Posterior cingulate gyrus (tissue), 11 donors: ENCODE measurements at places on chromosomes 6 and 20.

DNA sequence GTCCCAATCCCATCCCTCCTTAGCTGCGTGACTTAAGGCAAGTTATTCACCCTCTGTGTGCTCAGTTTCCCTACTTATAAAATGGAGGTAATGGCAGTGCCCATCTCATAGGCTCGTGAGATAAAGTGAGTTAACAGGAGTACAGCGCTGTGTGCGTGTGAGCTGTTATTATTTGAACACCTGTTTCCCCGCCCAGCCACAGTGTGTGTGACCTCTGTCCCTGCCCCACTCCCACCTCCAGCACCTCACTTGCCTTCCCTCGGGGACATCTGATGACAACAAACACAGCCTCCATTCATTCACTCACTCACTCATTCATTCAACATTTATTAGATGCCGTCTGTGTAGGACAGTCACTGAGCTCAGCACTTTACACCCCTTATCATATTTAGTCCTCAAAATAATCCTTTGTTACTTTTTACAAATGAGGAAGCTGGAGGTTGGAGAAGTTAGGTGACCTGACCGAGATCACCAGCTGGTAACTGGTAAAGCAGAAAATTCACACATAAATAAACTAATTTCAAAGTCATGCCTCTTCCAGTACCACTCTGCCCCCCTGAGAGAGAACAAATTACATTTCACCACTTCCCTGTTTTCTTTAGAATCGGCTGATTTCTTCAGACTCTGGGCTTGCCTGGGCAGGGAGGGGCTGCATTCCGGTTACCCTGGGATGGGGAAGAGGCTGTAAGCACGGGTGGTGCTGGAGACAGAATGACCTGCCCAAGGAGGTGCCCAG lies 58.6 kb downstream of the CPNE5 start:
- DNase-seq, result no peak

GRCh38 chr20:22506827-22507226 lies 77.5 kb downstream of the FOXA2 start:
- no peak for DNase-seq

DNA sequence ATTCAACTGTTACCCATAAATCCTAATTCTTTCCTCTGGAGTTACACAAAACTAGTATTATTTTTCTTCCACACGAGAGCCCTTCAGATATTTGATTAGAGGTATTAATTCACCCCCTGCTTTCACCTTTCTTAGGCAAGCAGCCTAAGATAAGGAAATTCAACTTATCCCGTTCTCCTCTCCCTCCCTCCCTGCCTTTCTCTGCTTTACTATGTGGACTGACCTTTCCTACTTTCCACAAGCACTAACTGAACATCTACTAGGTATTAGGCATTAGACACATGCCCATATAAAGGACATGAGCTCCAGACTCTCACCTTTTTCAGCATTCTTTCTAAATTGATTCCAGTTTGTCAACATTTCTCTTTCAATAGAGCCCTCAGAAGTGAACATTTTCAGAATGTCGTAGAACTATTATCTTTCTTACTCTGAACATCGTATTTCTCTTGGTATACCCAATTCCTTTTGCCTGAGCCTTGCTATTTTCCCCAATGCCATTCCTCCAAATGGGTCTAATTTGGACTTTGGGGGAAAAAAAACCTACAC lies 16.5 kb downstream of the ELOVL2 start:
- DNase-seq, result no peak

DNA sequence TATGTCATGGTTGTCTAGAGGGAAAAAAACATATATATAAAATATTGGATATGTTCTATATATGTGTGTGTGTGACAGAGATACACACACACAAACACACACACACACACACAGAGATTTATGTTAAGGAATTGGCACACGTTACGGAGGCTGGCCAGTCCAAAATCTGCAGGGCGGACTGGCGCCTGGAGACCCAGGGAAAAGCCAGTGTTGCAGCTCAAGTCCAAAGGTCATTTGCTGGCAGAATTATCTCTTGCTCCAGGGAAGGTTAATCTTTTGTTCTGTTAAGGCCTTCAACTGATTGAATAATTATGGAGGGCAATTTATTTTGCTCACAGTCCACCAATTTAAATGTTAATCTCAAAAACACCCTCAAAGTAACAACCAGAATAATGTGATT lies 37.5 kb upstream of the PDE7B start:
- no peak for DNase-seq

DNA sequence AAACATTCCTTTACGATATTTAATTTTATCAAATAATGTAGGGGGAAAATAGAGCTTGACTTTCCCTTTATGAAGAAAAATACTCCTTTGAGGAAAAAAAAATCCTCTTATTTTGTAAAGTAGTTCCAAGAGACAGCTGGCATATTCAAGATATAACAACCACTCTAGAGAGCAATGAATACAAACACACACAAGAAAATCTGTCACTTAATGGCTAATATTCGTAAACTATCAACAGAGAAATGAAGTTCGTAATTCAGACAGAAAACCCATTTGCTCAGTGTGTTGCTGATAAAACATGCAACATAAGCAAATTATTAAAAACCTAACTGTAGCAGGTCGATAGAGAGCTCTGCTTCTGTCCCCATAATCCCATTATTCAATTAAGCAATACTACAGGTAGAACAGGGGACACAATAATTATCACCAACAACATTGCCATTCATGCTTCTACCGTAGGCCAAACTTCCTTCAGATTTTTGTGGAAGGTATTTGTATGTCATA lies 714.4 kb upstream of the MARCKS start:
- DNase-seq, result no peak

DNA sequence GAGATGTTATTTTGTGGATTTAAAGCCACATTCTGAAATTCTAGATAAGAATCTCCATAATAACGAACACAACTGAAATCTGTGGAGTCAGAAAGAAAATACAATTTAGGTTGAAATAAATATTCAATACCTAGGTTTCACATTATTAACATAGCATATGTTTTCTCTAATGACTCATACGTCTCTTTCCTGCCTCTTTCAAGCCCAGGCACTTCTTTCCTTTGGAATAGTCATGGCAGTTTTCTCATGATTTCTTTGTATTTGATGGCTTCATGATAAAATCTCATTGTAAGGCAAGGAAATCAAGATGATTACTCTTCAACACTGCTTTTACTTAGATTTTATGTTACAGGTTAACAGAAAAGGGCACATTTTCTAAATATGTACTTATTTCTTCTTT lies 803.7 kb downstream of the PHF3 start:
- DNase-seq, result no peak

GRCh38 chr6:143828572-143828971 lies 14.6 kb upstream of the LTV1 start:
- no peak for DNase-seq

GRCh38 chr6:56840467-56841380 lies 114.2 kb upstream of the BEND6 start:
- DNase-seq, result no peak
